ENCODE measurements at places on chromosomes 1 and 21.
A peak's percentile ranks its signal among the peaks of the same experiment; 100 is the strongest.

DNA sequence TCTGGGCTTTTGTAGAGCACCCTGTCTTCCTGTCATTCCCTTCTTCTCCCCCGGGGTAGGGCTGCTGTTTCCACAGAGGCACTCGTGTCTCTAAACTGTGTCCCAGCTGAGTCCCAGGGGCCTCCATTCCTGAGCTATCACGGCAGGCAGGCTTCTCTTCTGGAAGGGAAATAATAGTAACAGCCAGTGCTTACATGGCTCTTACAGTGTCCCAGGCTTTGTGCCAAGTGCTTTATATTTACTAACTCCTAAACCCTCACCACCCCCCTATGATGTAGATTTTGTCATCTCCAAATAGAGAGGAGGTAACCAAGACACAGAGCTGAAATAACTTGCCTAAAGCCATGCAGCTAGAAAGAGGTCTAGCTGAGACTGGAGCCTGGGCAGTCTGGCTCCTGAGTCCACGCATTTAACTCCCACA lies 1.4 kb upstream of the CELF3 start:
- no peak for DNase-seq

GRCh38 chr1:157829711-157830110 lies 9.8 kb upstream of the FCRL1 start:
- no peak for DNase-seq

GRCh38 chr1:11134251-11134897 lies 34.7 kb upstream of the EXOSC10 start:
- no peak for DNase-seq

- DNase-seq = peak; percentile 59
Observed at GRCh38 chr1:22472596-22472995, 20.9 kb downstream of the ZBTB40 start.

Data from cerebellum (tissue), 4 donors.